ENCODE measurements at places on chromosomes 11 and 22.

GRCh38 chr11:12941671-12942070 lies 67.4 kb upstream of the RASSF10 start:
- DNase-seq, result no peak

GRCh38 chr11:65315204-65315865 lies 669 bp downstream of the CDC42EP2 start:
- DNase-seq, result peak; percentile 73

GRCh38 chr22:23281406-23282088 lies 101.2 kb downstream of the BCR start:
- peak; percentile 77 for DNase-seq

- no peak for DNase-seq
Observed at GRCh38 chr11:13775471-13775870, 107.0 kb downstream of the FAR1 start.

DNA sequence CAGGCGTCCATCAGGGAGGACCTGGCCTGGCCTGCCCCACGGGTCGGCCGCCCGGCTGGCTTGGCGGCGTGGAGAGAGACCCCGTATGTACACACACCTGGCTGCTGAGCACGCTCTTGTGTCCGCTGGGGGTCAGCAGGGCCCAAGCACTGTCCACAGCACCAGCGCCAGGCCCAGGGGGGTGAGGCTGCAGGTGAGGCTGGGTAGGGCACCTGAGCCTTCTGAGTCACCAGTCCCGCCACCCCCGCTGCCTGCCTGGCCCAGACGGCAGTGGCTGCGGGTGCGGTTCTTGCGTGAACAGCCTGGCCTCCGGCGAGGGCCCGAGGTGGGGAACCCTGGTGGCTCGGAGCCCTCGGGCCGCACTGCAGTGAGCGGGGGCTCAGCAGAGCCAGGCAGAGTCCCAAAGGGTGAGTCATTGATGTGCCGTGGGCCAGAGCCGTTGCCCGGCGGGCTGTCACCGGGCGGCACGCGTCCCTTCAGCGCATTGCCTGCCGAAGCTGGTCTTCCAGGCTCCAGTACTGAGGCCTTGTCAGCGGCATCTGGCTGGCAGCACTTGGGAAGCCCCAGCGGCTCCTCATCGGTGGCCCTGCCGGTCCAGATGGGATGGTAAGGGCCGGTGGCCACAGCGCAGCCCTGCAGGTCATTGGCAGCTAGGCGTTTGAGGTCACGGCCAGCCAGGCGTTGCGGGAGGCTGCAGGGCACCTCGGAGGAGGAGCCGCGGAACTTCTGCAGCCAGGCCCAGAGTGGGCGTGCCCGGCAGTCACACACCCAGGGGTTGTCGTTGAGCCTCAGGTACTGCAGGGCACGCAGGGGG lies 26.3 kb downstream of the RTN4R start:
- no peak for DNase-seq

GRCh38 chr11:8315463-8315862 lies 51.8 kb upstream of the LMO1 start:
- DNase-seq, result no peak

- peak; percentile 49 for DNase-seq
Observed at GRCh38 chr11:32297611-32298011, 137.7 kb downstream of the WT1 start.

- no peak for DNase-seq
Observed at GRCh38 chr11:95727111-95727510, 62.5 kb downstream of the FAM76B start.

- no peak for DNase-seq
Observed at GRCh38 chr11:93160156-93160555, 37.6 kb downstream of the SLC36A4 start.

DNA sequence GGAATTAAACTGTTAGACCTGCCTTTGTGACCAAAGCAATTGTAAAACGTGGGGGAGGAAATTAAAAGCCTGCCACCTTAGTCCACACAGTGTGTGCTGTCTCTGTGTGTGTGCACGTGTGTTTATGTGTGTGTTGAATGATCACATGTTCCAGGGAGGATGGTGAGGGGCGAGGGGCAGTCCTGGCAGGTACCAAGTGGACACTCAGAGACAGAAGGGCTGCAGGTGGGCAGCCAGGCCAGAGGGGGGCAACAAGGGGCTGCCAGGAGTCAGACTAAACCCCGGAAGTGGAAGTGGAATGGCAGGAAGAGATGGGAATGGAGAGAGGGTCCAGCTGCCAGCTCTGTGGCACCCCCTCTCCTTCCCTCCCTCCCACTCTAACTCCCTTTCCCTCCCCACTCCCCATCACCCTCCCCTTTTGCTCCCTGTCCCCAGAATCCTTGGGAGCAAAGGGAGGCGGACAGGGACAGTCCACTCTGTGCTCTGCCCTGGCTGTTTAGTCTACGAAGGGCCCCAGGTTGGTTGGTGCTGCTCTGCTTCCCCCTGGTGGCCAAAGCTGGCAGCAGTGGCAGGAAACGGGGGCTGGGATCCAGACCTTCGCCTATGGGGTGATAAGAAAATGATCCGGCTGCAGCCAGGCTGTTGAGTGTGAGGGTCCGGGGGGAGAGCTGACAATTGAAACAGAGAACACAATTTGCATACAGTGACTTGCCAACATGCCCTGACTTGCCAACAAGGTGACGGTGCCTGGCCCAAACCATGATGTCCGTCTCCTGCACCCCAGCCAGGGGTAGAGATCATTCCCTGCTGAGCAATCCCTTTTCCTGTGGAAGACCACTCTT lies 24.4 kb downstream of the P2RY2 start:
- DNase-seq, result peak; percentile 70

GRCh38 chr22:48476577-48476976 lies 1351.1 kb downstream of the BRD1 start:
- no peak for DNase-seq

- DNase-seq, result no peak
Observed at GRCh38 chr22:32325416-32325801, 32.3 kb upstream of the RFPL3 start.

DNA sequence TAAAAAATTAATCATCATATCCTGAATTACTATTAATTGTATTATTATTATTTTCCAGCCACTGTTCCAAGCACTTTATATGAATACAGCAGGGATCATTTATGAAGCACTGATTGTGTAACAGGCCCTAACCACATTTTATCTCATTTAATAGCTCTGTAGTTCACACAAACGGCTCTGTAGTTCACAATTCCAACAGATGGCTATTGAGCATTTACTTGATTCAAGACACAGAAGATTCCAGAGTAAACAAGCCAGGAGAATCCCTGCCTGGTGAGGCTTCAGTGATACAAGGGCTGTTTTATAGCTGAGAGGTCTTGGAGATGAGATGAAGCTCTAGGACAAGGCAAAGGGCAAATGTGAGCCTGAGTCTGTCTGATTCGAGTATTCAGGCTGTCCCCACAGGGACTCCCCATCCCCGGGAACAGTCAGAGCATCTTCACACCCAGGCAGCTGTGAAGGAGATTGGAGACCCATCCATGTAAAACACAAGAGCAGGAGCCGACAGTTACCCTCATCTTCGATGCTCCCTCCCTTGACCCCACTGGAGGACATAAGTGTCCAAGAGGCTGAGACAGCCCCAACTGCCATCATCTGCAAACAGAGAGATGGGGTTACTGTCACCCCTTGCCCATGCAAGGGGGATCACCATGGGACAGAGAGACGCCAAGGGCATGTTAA lies 222.5 kb downstream of the MN1 start:
- DNase-seq, result no peak

GRCh38 chr11:74784234-74784633 lies 35.6 kb downstream of the RNF169 start:
- DNase-seq, result no peak

DNA sequence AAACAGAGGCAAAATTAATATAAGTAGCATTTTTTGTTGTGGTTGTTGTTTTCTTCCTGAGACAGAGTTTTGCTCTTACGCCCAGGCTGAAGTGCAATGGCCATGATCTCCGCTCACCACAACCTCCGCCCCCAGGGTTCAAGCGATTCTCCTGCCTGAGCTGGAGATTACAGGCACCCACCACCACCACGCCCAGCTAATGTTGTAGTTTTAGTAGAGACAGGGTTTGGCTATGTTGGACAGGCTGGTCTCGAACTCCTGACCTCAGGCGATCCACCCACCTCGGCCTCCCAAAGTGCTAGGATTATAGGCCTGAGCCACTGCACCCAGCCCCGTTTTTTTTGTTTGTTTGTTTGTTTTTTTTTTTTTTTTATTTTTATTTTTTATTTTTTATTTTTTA lies 64.5 kb downstream of the MCHR1 start:
- DNase-seq, result no peak

GRCh38 chr11:57047610-57048009 lies 58.9 kb downstream of the OR5AK2 start:
- DNase-seq, result no peak

DNA sequence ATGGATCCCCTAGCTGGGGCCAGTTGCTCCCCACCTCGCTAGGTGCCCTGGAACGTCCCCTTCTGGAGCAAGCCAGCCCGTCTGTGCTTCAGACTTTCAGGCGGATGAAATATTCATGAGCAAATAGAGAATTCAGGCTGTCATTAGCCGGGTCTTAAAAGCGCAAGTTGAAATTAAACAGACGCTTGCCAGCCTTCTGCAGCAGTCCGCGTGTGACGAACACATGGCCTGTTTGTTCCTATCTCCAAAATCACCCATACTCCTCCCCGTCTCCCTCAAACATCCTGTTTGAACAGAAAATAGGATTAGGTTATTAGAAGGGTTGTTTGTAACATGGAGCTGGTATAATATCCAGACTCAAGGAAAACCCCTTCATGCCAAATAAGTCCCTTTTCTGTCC lies 38.7 kb downstream of the MYO18B start:
- DNase-seq, result no peak

DNA sequence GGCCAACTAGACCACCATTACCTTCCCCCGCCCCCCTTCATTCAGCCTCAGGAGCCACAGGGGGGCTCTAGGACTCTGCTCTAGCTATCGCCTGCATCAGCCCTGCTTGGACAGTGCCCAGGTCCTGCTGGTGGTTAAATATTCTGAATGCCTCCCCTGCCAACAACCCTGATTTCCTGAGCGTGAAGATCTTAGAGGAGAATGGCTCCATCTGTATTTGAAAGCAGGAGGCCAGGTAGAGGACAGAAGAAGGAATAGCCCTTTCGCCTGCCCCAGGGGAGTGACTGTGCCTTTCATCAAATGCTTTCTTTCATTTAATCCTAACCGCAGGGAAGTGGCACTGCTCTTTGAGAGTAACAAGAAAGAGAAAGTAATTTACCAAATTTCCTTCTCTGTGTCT lies 69.2 kb downstream of the ISX start:
- no peak for DNase-seq

- DNase-seq, result no peak
Observed at GRCh38 chr11:24238771-24239645, 257.8 kb upstream of the LUZP2 start.

- no peak for DNase-seq
Observed at GRCh38 chr11:35619855-35620640, 1.8 kb downstream of the FJX1 start.

GRCh38 chr22:50314455-50315288 lies 7.2 kb upstream of the PLXNB2 start:
- peak; percentile 92 for DNase-seq

DNA sequence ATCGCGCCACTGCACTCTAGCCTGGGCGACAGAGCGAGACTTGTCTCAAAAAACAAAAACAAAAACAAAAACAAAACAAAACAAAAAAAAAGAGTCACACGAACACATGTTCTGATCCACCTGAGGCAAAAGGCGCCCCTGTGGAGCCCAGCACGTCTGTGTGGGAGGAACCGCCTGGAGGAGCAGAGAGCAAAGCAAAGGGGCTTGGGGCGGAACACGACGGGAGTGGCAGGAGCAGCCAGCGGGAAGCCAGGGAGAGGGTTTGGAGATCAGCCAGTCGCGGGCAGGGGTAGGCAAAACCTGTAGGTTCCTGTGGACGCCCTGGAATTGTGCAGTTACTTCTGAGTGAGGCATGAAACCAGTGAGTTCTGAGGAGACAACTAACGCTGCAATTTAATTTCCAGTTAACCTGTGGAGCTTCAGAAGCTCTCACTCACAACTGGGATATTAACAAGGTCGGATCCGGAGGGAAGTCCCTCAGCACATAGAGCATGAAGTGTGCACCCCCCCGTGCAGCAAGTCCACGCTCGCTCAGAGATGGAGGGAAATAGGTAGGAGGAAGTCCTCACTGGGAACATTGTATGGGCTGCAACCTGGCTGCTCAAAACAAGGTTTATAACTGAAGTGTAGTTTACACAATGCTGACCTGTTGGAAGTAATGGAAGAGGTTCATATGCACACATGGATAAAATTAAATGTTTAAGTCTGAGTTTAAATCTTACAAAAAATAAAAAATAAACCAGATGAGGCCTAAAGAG lies 13.2 kb upstream of the USP18 start:
- no peak for DNase-seq

- DNase-seq, result no peak
Observed at GRCh38 chr22:41256254-41257253, 15.8 kb upstream of the CHADL start.

- no peak for DNase-seq
Observed at GRCh38 chr22:23218867-23219251, 38.5 kb downstream of the BCR start.

GRCh38 chr22:26811647-26811992 lies 154.2 kb downstream of the MIAT start:
- no peak for DNase-seq

DNA sequence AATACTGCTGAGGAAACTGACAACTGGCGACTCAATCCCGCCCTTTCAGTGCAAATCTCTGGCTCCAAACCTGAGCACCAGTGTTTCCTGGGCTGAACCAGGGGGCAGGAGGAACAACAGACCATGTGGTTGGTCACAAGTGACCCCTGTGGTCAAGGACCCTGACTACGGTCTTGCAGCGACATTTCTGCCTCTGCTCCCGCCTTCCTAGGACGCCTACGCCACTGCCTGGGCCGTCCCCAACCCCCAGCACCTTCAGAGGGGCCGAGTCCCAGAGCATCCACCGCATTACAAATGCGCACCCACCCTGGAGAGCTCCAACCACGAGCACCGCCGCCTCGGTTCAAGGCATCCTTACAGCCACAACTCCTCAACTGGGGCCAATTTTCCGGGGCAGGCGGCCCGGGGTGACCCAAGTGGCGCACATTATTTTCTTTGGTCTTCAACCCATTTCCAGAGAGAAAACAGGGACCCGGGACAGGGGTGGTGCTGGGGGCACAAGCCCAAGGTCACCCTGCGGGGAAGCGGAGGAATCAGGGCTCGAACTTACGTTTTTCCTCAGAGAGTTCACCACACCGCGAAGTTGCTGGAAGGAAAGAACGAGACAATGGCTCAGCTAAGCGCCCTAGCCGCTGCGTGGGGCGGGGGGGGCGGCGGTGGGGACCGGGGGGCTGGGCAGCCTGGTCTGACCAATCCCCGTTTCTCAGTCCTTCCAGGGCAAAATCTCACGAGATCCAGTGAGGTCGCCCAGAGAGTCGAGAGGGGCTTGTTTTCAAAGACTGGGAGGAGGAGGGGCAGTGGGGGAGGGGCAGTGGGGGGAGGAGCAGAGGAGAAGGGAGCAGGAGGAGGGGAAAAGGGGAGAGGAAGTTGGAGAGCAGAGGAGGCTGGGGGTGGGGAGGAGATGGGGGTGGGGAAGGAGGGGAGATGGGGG lies 1.8 kb downstream of the PRAME start:
- no peak for DNase-seq

DNA sequence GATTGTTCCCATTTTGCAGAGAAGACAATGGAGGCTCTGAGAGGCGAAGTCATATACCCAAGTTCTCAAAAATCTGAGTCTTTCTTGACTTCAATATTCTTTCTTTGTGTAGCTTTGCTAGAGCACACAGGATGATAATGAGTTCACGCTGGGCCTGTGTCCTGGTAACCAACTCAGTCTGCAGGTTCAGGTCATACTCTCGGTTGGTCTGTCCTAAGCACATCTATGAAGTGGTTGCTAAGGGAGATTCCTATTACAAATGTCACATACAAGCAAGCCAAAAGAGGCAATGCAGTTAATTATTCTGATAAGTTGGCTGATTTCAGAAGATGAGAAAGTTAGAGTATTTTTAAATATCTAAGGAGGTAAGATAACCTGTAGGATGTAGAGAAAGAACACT lies 481.0 kb downstream of the SOX6 start:
- no peak for DNase-seq

All from MM.1S (cell line).